ENCODE measurements at places on chromosomes 4 and X.

DNA sequence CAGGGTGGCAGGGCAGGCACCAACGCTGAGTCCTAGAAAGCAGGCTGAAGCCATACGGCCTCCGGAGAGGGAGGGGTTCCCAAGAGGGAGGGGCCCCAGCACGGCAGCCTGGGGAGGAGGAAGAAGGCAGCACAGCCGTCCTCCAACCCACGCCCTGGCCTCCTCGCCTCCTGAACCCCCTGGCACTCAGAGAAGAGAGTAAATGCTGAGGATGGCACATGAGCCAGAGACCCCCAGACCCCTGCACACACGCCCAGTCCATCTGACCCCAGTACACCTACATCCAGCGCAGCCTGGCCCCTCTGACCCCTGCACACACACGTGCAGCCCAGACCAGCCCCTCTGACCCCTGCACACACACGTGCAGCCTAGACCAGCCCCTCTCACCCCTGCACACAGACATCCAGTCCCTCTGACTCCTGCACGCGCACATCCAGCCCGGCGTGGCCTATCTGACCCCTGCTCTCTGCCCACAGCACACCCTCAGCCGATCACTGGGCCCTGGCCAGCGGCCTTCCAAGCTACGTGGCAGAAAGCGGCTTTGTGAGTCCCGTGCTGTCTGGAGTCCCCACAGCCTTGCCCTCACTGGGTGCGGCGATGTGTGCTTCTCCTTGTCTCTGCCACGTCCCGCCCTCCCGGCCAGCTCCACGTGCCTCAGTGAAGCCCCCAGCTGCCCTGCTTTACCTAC, 18.5 kb downstream of the ATP5ME start:
- no peaks in the 10 kb centered on the region for H3K36me3 ChIP-seq
- DNase-seq, result no peak
- peaks cover 3% of the 10 kb centered on the region for H3K4me1 ChIP-seq
- no peak overlapping the region for H3K4me3 ChIP-seq
- H3K27me3 ChIP-seq, result no peaks in the 10 kb centered on the region

GRCh38 chr4:123786920-123787319, 390.3 kb downstream of the SPRY1 start:
- no peaks in the 10 kb centered on the region for H3K36me3 ChIP-seq
- H3K4me3 ChIP-seq, result no peak overlapping the region
- no peak overlapping the region for H3K27ac ChIP-seq
- H3K27me3 ChIP-seq, result no peaks in the 10 kb centered on the region
- DNase-seq, result no peak

- H3K27me3 ChIP-seq, result no peaks in the 10 kb centered on the region
- no peaks in the 10 kb centered on the region for H3K4me1 ChIP-seq
- DNase-seq, result no peak
- no peaks in the 10 kb centered on the region for H3K36me3 ChIP-seq
- no peak overlapping the region for H3K27ac ChIP-seq
- H3K4me3 ChIP-seq, result no peak overlapping the region
Observed at GRCh38 chrX:5708251-5708650, 520.4 kb downstream of the NLGN4X start.

DNA sequence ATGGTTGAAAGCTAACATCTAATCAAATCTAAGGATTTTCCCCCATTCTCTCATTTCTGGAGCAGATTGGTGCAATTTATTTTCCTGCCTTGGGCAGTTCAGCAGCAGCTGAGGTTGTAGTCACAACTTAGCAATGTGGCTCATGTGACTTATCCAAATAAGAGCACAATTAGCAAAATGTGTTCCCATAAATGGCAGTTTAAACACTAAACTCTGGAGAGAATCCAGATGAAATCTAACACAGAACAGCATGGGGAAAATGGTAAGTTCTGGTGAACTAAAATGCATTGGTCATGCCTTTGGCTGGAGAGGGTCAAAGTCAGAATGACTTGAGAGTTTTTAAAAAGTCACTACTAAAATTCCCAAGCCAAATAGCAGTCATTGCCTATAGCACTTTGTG, 422.6 kb upstream of the DIPK2B start:
- H3K4me3 ChIP-seq, result no peak overlapping the region
- no peaks in the 10 kb centered on the region for H3K27me3 ChIP-seq

DNA sequence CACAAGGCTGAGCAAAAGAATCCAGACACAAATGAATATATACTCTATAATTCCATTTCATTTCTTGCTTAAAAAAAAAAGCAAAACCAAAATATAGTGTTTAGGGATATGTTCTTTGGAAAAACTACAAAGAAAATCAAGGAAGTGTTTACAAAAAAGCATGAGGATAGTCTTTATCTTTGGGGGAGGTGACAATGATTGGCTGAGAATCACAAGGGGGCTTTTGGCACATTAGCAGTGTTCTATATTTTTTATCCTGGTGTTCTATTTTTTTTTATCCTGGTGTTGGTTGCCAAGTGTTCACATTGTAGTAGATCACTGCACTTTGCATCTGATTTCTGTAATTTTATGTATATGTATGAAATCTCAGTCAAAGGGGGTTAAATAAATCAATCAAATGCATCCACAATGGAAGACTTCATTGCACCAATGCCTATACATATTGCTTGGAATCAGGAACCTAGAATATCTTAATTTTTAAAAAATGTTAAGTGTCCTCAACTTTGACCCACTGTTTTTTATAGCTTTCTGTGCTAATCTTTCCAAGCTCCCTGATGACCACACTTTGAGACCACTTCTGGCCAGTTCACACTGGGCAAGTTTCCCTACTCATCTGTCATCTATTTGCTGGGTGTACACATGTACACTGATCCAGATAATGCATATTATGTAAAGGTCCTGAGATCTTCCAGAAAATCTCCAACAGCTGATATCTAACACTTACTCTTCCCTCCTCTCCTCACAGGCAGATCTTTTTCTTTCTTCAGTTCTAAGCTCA, 3.7 kb downstream of the TBC1D9 start:
- no peaks in the 10 kb centered on the region for H3K36me3 ChIP-seq
- no peak overlapping the region for H3K4me3 ChIP-seq
- DNase-seq, result no peak
- peaks cover 8% of the 10 kb centered on the region for H3K27me3 ChIP-seq
- no peaks in the 10 kb centered on the region for H3K4me1 ChIP-seq

GRCh38 chr4:85218756-85219155, 252.3 kb upstream of the WDFY3 start:
- H3K4me1 ChIP-seq, result no peaks in the 10 kb centered on the region
- H3K36me3 ChIP-seq, result no peaks in the 10 kb centered on the region
- no peaks in the 10 kb centered on the region for H3K27me3 ChIP-seq
- no peak overlapping the region for H3K27ac ChIP-seq
- DNase-seq, result no peak

DNA sequence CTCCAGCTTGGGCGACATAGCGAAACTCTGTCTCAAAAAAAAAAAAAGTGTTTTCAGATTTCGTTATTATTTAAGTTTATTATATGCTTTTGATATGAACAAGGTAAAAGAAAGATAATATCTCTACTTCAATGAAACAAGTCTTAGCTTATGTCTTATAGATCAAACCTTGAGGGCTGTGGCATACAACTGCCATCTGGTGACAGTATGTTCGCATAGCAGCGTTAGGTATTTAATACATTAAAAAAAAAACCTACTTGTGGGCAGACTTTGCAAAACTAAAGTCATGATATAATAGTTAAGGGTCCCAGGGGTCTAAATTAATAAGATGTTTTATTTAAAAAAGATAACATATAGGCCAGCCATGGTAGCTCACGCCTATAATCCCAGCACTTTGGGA, 161.2 kb upstream of the AMOT start:
- no peaks in the 10 kb centered on the region for H3K36me3 ChIP-seq
- H3K27me3 ChIP-seq, result no peaks in the 10 kb centered on the region
- H3K4me1 ChIP-seq, result no peaks in the 10 kb centered on the region
- no peak overlapping the region for H3K27ac ChIP-seq
- no peak overlapping the region for H3K4me3 ChIP-seq

- peaks cover 3% of the 10 kb centered on the region for H3K4me1 ChIP-seq
- no peak overlapping the region for H3K4me3 ChIP-seq
- DNase-seq, result no peak
- no peak overlapping the region for H3K27ac ChIP-seq
- H3K36me3 ChIP-seq, result no peaks in the 10 kb centered on the region
Observed at GRCh38 chr4:98625920-98626319, 32.5 kb downstream of the TSPAN5 start.

- no peak overlapping the region for H3K27ac ChIP-seq
- no peaks in the 10 kb centered on the region for H3K36me3 ChIP-seq
- no peaks in the 10 kb centered on the region for H3K4me1 ChIP-seq
- H3K4me3 ChIP-seq, result no peak overlapping the region
Observed at GRCh38 chr4:7415927-7416686, 18.6 kb downstream of the PSAPL1 start.

DNA sequence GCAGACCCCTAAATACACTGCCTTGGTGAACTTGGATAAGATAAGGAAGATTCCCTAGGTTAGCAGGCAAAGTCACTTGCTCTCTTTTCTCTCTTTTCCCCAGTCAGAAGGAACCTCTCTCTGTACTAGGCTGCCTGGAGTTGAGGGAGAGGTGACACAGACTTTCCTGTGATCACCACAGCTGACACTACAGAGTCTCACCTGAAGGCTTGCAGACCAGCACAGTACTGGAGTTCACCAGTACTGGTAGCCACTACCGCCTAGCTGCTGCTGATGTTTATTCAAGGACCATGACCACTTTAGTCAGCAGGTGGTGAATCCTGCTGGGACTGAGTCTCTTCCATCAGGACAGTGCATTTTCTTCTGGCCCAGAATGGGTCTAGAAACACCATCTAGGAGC, 63.3 kb downstream of the PTPN13 start:
- H3K4me3 ChIP-seq, result no peak overlapping the region
- H3K27ac ChIP-seq, result no peak overlapping the region
- H3K36me3 ChIP-seq, result no peaks in the 10 kb centered on the region
- no peaks in the 10 kb centered on the region for H3K27me3 ChIP-seq
- DNase-seq, result no peak

DNA sequence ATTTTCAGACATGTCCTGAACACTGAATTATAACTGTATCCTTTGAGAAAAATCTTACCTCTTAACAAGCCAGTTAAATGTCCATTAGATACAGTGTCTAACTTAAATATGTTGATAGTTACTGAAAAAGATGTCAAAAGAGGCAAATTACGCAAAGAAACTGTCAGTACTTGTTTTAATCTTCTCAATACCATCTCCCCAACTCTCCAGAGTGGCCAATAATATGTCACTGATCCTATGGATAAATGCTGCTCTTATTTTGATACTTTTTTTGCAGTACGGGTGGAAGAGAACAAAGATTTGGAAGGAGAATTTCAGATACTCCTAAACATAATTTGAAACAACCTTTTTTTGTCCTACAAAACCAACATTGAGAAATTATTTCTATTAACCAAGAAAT, 192.7 kb downstream of the CBR4 start:
- no peak overlapping the region for H3K4me3 ChIP-seq
- DNase-seq, result no peak
- H3K27ac ChIP-seq, result no peak overlapping the region
- no peaks in the 10 kb centered on the region for H3K4me1 ChIP-seq
- no peaks in the 10 kb centered on the region for H3K36me3 ChIP-seq

GRCh38 chrX:17397074-17397473, 22.1 kb downstream of the NHS start:
- no peaks in the 10 kb centered on the region for H3K36me3 ChIP-seq
- H3K4me1 ChIP-seq, result no peaks in the 10 kb centered on the region
- no peak overlapping the region for H3K4me3 ChIP-seq
- H3K27me3 ChIP-seq, result no peaks in the 10 kb centered on the region
- no peak for DNase-seq
